ENCODE measurements at places on chromosomes 12 and 14.

DNA sequence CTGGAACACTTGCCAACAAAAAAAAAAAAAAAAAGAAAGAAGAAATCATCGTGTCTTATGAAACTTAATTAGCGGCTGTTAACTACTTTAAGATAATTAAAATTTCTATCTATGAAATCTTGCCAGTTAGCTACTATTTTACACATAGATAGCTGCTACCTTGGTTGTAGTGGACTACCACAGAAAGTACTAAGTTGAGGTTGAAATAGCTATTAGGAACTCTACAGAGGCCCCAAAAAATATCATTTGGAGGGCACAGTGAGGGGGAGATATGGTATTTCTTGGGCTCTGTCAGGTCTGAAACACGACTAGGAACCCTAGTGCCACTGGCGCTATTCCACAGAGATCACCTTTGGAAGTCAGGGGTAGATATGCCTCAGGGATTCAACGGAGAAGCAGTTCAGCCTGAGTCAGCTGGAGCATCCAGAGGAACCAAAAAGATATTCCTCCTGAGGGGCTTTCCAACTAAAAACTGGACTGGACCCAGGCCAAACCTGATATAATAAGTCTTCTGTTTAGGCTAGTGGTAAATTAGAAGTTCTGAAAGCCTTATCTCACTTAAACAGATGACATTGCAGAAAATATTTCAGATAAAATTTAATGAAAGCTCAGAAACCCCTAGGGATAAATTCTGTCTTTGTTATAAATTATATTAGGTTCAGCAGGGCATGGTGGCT, 126.1 kb downstream of the EPS8 start:
- DNase-seq: no peak

DNA sequence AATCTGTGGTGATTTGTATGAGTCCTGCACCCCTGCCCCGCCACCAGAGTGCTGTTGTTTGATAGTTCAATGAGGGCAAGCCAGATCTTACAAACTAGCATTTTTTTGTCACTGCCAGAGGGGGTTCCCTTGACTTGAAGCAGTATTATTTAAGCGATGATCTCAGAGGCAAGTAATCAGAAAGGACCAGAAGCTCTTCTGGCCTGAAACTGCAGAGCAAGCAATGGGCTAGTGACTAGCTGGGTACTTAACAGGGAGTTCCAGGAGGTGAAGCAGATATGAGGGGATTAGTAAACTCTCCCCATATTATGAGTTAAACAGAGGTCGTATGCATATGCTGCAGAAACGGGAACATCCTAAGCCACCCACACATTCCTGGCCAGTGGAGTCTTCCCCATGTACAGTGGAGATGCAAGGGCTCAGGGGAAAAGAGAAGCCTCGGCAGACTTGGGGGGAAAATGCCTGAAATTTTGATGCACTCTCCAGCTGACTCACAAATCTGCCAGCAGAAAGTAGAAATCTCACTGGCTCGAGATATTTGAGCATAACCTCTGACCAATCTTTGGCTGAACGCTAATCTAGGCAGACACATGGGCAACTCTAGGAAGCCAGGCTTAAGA, 8.3 kb upstream of the CRACR2A start:
- DNase-seq: no peak

- no peak for DNase-seq
These were observed 263.0 kb downstream of the DUSP6 start for GRCh38 chr12:89089264-89089663.

GRCh38 chr12:125402874-125403789, 337.9 kb downstream of the AACS start:
- DNase-seq: peak; percentile 3

- DNase-seq: no peak
These were observed 17.0 kb downstream of the RTRAF start for GRCh38 chr14:52006361-52006760.

DNA sequence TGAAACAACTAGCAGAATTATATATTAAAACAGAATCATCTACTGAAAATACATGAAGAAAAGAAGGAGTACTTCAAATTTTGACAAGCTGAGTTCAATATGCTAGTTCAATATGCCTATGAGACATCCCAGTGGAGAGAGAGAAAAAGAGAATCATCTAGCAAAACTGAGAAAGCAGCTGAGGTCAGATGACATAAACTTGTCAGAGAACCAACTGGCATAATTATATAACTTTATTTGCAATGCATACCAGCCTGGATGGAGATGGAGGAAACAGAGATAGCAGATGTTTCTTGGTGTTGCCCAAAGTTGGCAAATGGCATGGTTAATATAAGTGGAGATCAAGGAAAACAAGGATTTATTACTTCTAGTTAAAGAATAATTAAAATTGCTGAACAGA, 148.7 kb upstream of the PDZRN4 start:
- peak; percentile 7 for DNase-seq

Measured in hindlimb muscle (tissue), 1 donor.